ENCODE measurements at places on chromosomes 2 and 18. TPM values are rescaled to one million over a fixed set of nuclear protein-coding genes. Genes with fewer than 3 reads are reported as not detected.

Gene KCNK3
- not detected for total RNA-seq

DNA sequence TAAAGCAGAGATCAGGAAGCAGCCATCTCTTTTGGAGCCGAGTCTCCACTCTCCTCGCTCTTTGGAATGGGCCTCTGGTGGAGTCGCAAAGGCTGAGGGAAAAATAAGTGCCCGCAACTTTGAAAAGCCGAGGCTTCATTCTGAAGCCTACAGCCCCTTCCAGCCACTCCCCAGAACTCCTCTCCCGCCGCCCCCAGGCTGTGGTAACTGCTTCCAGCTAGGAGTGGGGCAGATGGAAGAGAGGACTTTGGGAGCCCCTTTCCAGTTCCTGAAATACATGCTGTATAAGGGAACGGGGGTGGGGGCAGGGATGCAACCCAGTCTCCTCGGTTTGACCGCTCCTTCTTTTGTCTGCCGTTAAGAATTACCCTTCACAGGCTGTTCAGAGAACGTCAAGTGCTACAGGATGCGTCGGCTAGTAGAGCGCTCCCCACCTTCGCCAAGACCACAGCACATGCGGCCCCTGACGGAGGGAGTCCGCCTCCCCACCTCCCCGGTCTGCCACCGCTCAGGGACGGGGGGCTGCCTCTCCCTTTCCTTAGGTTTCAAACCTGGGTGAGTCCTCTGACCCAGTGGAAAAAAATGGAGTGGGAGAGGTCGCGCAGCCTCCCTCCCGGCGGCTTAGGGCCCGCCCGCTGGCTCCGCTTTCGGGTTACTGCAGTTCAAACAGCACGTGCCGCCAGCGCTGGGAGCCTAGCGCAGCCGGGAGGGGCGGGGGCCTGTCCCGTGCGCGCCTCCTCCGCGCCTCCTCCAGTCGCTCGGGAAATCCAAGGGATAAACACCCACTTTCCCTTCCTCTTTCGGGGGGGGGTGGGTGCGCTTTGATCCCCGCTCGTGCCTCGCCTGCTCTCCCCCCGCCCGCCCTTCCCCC, 4.9 kb downstream of the CYP26B1 start:
- H3K36me3 ChIP-seq: no peaks in the 10 kb centered on the region
- DNase-seq: peak; percentile 83
- H3K4me3 ChIP-seq: no peak overlapping the region
- H3K4me1 ChIP-seq: no peaks in the 10 kb centered on the region

- peaks cover 5% of the 10 kb centered on the region for H3K27me3 ChIP-seq
- DNase-seq: peak; percentile 45
- no peak overlapping the region for H3K4me3 ChIP-seq
- no peak overlapping the region for H3K27ac ChIP-seq
Observed at GRCh38 chr18:42559069-42559690, 556.3 kb downstream of the RIT2 start.

Gene TCF4
- total RNA-seq: 55.9 TPM

DNA sequence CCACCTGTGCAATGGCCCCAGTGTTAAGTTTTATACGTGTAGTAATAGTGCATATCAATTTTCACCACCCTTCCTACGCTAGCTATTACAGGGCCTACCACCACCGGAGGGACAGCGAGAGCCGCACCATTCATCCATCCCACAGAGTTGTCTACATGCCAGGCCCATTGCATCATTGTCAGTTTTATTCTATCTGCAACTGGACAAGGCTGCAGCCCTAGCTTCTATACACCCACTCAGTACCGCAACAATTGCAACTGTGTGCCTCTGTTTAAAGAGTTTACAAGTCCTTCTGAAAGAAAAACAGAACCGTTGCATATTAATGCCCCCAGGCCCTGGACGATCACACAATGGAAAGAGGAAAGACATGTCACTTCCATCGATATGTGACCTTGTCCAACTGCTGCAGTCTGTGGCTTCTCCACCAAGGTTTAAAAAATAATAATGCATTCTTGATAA, 58.6 kb downstream of the ZEB2 start:
- no peak overlapping the region for H3K4me3 ChIP-seq
- no peaks in the 10 kb centered on the region for H3K4me1 ChIP-seq
- peaks cover 43% of the 10 kb centered on the region for H3K27me3 ChIP-seq
- no peaks in the 10 kb centered on the region for H3K36me3 ChIP-seq
- DNase-seq: no peak

GRCh38 chr2:130976591-130977237, 116.5 kb downstream of the FAM168B start:
- H3K36me3 ChIP-seq: no peaks in the 10 kb centered on the region
- peaks cover 8% of the 10 kb centered on the region for H3K4me1 ChIP-seq
- H3K27ac ChIP-seq: no peak overlapping the region

GRCh38 chr2:82998781-82999180, 1460.3 kb downstream of the SUCLG1 start:
- DNase-seq: no peak
- H3K27ac ChIP-seq: no peak overlapping the region
- H3K27me3 ChIP-seq: no peaks in the 10 kb centered on the region
- no peak overlapping the region for H3K4me3 ChIP-seq
- no peaks in the 10 kb centered on the region for H3K36me3 ChIP-seq

Gene CIB4
- not detected for total RNA-seq

DNA sequence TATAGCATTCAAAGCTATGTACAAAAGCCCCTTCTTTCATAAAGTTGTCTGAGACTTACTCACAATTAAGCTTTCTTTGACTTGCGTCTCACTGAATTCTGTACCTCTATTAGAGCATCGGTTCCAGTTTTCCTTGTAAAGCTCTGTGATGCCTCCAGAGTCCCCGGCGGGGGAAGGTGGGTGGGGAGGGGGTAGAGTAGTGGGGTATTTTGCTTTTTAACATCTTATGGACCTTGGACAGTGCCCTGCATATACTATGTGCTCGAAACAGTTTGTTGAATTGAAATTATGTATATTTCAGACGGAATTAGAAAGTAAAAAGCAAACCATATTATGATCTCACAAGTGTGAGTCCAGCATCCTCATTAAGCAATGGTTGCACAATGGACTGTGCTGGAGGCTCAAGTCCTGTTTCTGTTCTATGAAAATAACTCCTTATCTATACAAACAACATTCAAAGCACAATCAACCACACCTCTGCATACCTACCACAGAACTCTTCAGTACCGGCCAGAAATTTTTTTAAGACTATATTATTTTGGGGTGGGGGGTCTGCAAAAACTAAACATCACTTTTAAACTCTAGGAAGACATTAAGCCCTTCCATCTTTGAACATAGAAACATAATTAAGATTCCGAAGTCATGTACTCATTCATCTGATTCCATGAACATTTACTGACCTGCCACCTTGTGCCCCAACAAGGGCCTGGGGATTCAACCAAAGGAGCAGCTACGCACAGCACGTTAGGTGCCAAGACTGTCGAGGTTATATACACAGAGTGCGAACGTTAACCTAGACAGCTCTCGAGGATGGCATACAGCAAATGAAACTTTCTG, 908 bp downstream of the STAT1 start:
- H3K4me3 ChIP-seq: peak overlapping the region; percentile 100
- H3K4me1 ChIP-seq: no peaks in the 10 kb centered on the region
- DNase-seq: no peak
- peaks cover 35% of the 10 kb centered on the region for H3K36me3 ChIP-seq
- H3K27me3 ChIP-seq: peaks cover 15% of the 10 kb centered on the region
- no peak overlapping the region for H3K27ac ChIP-seq

Gene CCDC68
- 0.80 TPM for total RNA-seq

Gene GTF3C2
- total RNA-seq: 72.1 TPM

DNA sequence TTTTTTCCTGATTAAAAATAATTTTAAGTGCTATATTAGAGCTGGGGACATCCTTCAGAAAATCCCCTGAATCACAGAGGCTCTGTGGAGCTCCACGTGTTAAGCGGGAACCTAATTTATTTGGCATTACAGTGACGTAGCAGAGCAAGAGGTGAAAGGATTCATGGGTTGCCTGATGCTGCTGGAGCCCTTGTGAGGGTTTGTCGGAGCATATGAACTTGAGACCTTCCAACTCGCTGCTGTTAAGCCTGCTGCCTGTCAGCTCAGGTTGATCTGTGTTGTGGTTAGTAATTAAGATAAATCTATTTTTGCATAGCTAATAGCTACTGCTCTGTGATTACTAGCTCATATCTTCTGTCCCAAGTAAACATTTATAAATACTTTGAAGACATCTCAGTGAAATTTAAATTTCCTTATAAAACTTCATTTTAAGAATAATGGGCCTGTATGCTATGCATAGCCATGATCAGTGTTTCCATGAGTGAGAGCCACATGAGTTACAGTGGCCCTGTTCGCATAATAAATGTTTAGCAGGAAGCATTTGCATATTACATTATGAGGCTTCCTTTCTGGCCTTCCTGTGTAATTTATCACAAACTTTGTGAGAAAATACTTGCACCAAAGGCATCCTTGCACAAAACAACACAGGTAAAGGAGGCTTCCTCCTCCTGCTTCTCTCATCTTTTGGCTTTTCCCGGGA, 438.9 kb downstream of the PTPRM start:
- H3K27me3 ChIP-seq: no peaks in the 10 kb centered on the region
- no peak overlapping the region for H3K4me3 ChIP-seq
- no peak overlapping the region for H3K27ac ChIP-seq
- no peaks in the 10 kb centered on the region for H3K4me1 ChIP-seq

Gene RNF103
- 12.7 TPM for total RNA-seq

DNA sequence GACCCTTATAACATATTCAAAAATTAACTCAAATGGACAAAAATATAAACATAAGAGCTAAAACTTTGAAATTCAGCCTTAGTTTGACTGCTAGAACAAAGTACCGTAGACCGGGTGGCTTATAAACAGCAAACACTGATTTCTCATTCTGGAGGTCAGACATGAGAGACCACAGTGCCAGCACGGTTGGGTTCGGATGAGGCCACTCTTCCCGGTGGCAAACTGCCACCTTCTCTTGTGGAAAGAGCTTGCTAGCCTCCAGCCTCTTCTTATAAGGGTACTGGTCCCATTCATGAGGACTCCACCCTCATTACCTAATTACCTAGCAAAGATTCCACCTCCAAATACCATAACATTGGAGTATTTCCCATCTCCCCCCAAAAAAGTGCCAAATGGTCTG, 91.3 kb downstream of the FAM210A start:
- peaks cover 5% of the 10 kb centered on the region for H3K27me3 ChIP-seq
- H3K27ac ChIP-seq: no peak overlapping the region
- H3K36me3 ChIP-seq: no peaks in the 10 kb centered on the region
- no peak overlapping the region for H3K4me3 ChIP-seq
- H3K4me1 ChIP-seq: no peaks in the 10 kb centered on the region
- DNase-seq: no peak

- no peaks in the 10 kb centered on the region for H3K4me1 ChIP-seq
- no peak for DNase-seq
- H3K36me3 ChIP-seq: no peaks in the 10 kb centered on the region
- no peak overlapping the region for H3K27ac ChIP-seq
- H3K27me3 ChIP-seq: no peaks in the 10 kb centered on the region
Observed at GRCh38 chr2:186946896-186947467, 98.0 kb upstream of the ZSWIM2 start.

DNA sequence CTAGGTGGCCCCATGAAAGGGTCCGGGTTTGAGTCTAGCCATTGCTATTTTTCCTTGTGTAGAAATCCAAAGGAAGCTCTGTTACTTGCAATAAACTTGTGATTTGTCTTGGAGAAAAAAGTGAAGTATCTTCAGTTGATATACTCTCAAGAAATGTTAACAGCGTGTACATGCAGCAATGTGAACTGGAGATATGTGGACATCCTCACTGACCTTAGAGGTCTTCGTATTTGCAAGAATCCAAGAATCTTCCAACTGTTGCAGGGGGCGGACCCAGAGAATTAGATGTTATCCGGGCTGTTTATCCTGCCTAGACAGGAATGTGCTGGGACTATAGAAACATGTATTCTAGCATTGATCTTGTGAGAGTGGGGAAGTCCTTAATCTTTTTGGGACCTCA, 187.6 kb downstream of the KCNS3 start:
- peaks cover 20% of the 10 kb centered on the region for H3K27me3 ChIP-seq
- no peak for DNase-seq
- H3K27ac ChIP-seq: no peak overlapping the region
- no peak overlapping the region for H3K4me3 ChIP-seq

DNA sequence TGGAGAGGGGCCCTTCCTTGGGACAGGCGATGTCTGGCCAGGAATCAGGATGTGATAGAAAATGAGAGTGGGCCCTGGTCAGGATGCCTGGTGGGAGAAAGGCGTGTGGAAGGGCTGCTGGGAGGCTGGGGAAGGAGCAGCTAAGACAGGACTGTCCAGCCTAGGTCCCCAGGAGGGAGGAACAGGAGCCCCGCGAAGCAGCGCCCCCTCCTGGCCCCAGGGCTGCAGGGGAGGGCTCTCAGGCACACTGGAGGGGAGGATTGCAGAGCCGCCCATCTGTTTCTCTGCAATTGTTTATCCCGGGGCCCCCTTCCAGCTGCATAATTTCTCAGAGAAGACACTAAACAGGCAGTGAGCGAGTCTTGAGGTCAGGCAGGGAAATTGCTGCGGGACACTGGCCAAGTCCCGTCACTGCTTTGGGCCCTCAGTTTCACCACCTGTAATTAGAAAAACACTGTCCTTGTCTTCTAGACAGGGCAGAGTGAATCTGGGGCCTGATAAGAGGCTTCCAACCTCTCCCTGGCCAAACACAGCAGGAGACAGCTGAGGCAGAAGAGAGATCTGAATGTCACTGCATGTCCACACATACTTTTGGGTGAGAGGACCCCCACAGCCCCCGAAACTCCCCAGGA, 3.9 kb upstream of the NPPC start:
- H3K4me1 ChIP-seq: no peaks in the 10 kb centered on the region
- no peaks in the 10 kb centered on the region for H3K36me3 ChIP-seq
- peak; percentile 89 for DNase-seq
- no peak overlapping the region for H3K4me3 ChIP-seq
- H3K27ac ChIP-seq: no peak overlapping the region

GRCh38 chr2:52874466-52875106, 893.0 kb upstream of the CHAC2 start:
- no peak for DNase-seq
- H3K4me3 ChIP-seq: no peak overlapping the region
- H3K36me3 ChIP-seq: no peaks in the 10 kb centered on the region
- no peaks in the 10 kb centered on the region for H3K27me3 ChIP-seq
- no peaks in the 10 kb centered on the region for H3K4me1 ChIP-seq
- H3K27ac ChIP-seq: no peak overlapping the region

GRCh38 chr2:128317181-128317898, 1.3 kb downstream of the HS6ST1 start:
- H3K27me3 ChIP-seq: no peaks in the 10 kb centered on the region
- no peak overlapping the region for H3K27ac ChIP-seq
- DNase-seq: peak; percentile 83
- H3K4me1 ChIP-seq: peaks cover 24% of the 10 kb centered on the region

- no peak overlapping the region for H3K4me3 ChIP-seq
- no peaks in the 10 kb centered on the region for H3K4me1 ChIP-seq
Observed at GRCh38 chr2:38164881-38165280, 88.9 kb upstream of the CYP1B1 start.

Gene IL37
- not detected for total RNA-seq

Gene INPP5D
- 1.8 TPM for total RNA-seq

Gene TMEM17
- 2.1 TPM for total RNA-seq

All from endodermal cell (in vitro differentiated cells).